ENCODE measurements at places on chromosomes 1 and 21. TPM values are rescaled to one million over a fixed set of nuclear protein-coding genes. Genes with fewer than 3 reads are reported as not detected.

The HORMAD1 gene
- not detected for total RNA-seq

The WDR64 gene
- not detected for total RNA-seq

The KCNK2 gene
- total RNA-seq, result 0.15 TPM

The SLC25A44 gene
- total RNA-seq, result 25.7 TPM

The SLC44A3 gene
- 6.3 TPM for total RNA-seq

The PPFIA4 gene
- total RNA-seq, result 13.7 TPM

The FCGR2B gene
- not detected for total RNA-seq

The SH3D21 gene
- total RNA-seq, result 165 TPM

The KRTAP21-3 gene
- not detected for total RNA-seq

The JMJD4 gene
- total RNA-seq, result 10.0 TPM

The NECTIN4 gene
- total RNA-seq, result not detected

The RPTN gene
- total RNA-seq, result not detected

The CELA2A gene
- not detected for total RNA-seq

- DNase-seq, result peak; percentile 78
- peaks cover 27% of the 10 kb centered on the region for H3K36me3 ChIP-seq
- no peaks in the 10 kb centered on the region for H3K27me3 ChIP-seq
- no peak overlapping the region for H3K4me3 ChIP-seq
- H3K27ac ChIP-seq, result no peak overlapping the region
These were observed 12.5 kb upstream of the GUCA2A start for GRCh38 chr1:42176902-42177519.

GRCh38 chr1:86156566-86157455, at the start of gene COL24A1:
Gene COL24A1, minus strand, starts transcription at chr1:86156772. Its CDS starts 376 bp downstream, at chr1:86156396.
- H3K27me3 ChIP-seq, result peaks cover 67% of the 10 kb centered on the region
- H3K27ac ChIP-seq, result no peak within 1 kb of the TSS
- peak; percentile 92 for DNase-seq
- H3K4me1 ChIP-seq, result no peaks in the 10 kb centered on the region
- H3K4me3 ChIP-seq, result peak within 1 kb of the TSS; percentile 80

DNA sequence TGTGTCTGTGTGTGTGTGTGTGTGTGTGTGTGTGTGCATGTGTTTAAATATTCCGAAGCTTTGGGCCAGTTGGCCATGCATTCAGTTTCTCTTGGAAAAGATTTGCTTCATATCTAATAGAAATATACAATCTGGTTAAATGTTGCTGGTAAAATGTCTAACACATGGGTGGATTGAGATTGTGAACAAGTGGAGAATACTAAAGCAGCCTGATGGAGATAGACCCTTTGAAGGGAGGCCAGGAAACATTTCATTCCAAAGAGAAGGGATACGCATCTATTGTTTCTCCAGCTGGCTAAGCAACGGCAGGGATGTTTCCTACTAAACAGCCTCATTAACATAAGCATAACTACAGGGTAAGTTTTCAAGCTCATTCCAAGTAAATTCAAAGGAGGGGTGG, 257.5 kb upstream of the PTBP2 start:
- H3K4me1 ChIP-seq, result no peaks in the 10 kb centered on the region
- no peak overlapping the region for H3K27ac ChIP-seq

DNA sequence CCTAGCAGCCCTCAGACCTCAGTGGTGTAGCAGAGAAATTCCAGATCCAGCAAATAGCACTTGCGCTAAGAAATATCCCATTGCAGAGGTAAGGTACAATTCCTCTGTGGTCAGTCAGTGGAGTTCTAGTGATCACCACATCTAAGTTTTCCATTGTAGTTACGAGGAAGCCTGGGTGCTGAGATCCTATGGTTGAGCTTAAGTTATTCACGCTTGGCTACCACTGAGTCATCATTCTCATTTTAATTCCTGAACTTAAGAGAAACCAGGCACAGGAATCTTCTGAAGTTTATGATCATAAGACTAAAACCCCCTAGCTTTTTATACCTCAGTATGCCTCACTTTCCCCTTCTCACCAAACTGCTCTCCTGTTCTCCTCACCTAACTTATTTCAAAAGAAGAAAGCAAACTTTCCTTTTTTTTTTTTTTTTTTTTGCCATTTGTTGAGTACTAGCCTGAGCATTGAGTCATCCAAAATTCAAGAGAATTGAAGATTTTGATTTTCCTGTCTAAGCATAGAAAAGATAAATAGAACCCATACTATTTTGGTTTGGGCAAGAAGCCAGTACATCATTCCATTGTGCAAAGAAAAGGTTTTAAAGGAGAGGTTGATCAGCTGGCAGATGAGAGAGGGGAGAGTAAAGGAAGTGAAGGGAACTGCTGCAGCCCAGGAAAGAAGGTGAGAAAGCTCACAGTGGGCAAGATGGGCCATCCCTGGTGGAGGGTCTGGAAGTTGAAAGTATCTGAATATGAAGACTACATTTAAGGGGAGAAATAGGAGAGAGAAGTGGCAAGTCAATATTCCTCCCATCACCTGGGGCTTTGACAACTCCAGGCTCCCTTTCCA, 39.9 kb downstream of the SERBP1 start:
- no peaks in the 10 kb centered on the region for H3K4me1 ChIP-seq
- peaks cover 8% of the 10 kb centered on the region for H3K36me3 ChIP-seq
- no peak overlapping the region for H3K4me3 ChIP-seq
- DNase-seq, result no peak
- no peaks in the 10 kb centered on the region for H3K27me3 ChIP-seq
- no peak overlapping the region for H3K27ac ChIP-seq

DNA sequence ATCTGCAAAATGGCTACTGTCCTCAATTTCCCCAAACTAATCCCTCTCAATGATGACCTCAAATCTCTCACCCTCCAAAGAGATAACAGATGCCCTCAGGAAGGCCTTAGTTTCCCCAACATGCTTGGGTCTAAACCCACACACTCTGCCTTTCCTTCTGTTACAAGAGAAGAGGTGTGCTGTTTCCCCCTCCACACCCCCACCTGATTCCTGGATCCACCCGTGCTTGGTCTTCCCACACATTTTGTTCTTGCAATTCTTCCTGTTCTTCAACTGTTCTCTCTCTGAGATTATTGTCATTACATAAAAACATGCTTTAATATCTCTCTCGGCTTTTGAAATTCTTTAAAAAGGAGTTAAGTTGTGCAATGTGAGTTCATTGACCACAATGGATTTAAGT, 5.7 kb upstream of the CBR3 start:
- no peaks in the 10 kb centered on the region for H3K4me1 ChIP-seq
- H3K27me3 ChIP-seq, result peaks cover 29% of the 10 kb centered on the region
- H3K36me3 ChIP-seq, result no peaks in the 10 kb centered on the region
- no peak overlapping the region for H3K4me3 ChIP-seq
- DNase-seq, result peak; percentile 17

GRCh38 chr1:110060034-110060661, 10.3 kb downstream of the ALX3 start:
- no peak overlapping the region for H3K27ac ChIP-seq
- peaks cover 3% of the 10 kb centered on the region for H3K27me3 ChIP-seq
- peaks cover 45% of the 10 kb centered on the region for H3K36me3 ChIP-seq
- DNase-seq, result peak; percentile 90
- H3K4me3 ChIP-seq, result no peak overlapping the region

DNA sequence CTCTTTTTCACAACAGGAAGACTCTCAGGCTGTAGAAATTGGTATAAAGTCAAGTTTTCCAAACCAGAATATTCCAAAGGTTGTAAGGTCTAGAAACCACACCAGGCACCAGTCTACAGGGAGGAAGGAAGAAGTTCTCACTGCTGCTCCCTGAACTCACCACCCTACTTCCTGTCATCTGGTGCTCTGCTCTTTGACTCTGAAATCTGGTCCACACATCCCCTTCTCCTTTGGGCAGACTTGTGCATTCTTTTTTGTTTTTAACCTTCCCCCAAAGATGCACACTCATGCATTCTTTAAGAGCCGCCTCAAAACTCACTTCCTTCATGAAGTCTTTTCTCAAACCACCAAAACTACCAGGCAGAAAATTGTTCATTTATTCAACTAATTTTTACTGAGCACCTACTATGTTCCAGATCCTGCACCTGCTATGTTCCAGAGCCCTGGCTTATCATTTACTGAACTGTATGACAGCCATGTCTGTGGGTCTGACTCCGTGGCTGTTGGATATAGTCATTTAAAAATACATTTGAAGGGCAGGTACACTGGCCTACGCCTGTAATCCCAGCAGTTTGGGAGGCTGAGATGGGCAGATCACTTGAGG, 30.1 kb upstream of the EPS15 start:
- no peak overlapping the region for H3K4me3 ChIP-seq
- no peaks in the 10 kb centered on the region for H3K27me3 ChIP-seq
- no peak for DNase-seq
- H3K36me3 ChIP-seq, result no peaks in the 10 kb centered on the region
- H3K27ac ChIP-seq, result no peak overlapping the region

- peak; percentile 68 for DNase-seq
- H3K27ac ChIP-seq, result no peak overlapping the region
- no peaks in the 10 kb centered on the region for H3K27me3 ChIP-seq
- H3K4me3 ChIP-seq, result no peak overlapping the region
- H3K36me3 ChIP-seq, result peaks cover 30% of the 10 kb centered on the region
These were observed 6.8 kb downstream of the XKR8 start for GRCh38 chr1:27966402-27967105.

DNA sequence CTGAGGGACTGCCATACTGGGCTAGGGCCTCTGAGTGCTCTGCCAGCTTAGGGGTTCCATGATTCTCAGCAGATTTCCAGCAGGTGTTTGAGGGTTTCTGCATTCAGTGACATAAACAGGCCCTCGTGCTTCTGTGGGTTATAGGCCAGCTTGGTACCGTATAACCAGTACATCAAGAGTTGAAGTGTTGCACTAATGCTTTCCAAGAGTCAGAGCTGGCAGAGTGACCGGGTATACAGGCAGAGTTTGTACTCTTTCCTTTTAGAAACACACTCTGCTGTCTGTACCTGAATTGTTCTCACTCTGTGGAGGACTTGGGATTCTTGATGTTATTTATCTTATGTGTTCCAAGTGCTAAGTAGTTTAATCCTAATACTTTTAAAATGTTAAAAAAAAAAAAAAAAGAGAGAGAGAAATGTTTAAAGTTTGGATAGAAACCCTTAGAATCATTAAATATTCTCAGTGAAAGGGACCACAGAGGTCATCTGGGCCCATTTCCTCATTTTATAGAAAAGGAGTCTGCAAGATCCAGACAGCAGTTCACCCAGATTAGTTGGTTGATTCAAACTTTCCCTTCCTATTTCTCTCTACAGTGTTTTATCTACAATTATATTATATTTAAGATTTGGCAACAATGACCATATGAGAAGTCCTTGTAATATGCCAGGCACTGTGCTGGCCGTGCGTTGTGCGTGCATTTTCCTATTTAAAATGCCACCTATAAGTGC, 325.8 kb downstream of the KIF26B start:
- H3K27ac ChIP-seq, result no peak overlapping the region
- DNase-seq, result no peak
- H3K36me3 ChIP-seq, result no peaks in the 10 kb centered on the region

- no peaks in the 10 kb centered on the region for H3K36me3 ChIP-seq
- H3K27me3 ChIP-seq, result no peaks in the 10 kb centered on the region
- peaks cover 1% of the 10 kb centered on the region for H3K4me1 ChIP-seq
- H3K27ac ChIP-seq, result peak overlapping the region; percentile 24
These were observed 7.9 kb downstream of the ACAP3 start for GRCh38 chr1:1299686-1300351.

GRCh38 chr1:63122079-63122478, 200.3 kb upstream of the FOXD3 start:
- no peak overlapping the region for H3K4me3 ChIP-seq
- H3K36me3 ChIP-seq, result no peaks in the 10 kb centered on the region
- no peaks in the 10 kb centered on the region for H3K27me3 ChIP-seq
- no peak overlapping the region for H3K27ac ChIP-seq

DNA sequence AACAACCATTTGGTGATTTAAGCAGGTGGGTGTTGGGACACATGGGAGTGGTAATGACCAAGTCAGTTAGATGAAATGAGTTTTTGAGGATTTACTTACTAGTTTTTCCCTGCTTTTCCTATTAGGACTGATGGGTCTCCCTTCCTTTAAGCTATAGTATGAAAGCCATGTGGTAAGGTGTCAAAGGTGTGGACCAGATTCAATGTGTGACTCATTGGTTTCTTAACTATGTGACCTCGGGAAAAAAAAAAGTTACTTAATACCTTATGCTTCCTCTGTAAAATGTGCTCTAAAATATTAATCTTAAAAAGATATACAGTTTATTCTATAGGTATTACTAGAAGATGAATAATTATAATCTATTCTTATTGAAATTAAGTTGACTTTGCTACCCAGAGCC, 93.7 kb downstream of the DUSP10 start:
- no peaks in the 10 kb centered on the region for H3K27me3 ChIP-seq
- H3K27ac ChIP-seq, result no peak overlapping the region
- no peak overlapping the region for H3K4me3 ChIP-seq
- no peak for DNase-seq
- no peaks in the 10 kb centered on the region for H3K4me1 ChIP-seq

GRCh38 chr1:109632671-109633346, 13.2 kb downstream of the AMPD2 start:
- H3K27ac ChIP-seq, result peak overlapping the region; percentile 32
- peaks cover 6% of the 10 kb centered on the region for H3K4me1 ChIP-seq
- no peak overlapping the region for H3K4me3 ChIP-seq
- peak; percentile 44 for DNase-seq
- H3K27me3 ChIP-seq, result no peaks in the 10 kb centered on the region

- no peak for DNase-seq
- no peaks in the 10 kb centered on the region for H3K27me3 ChIP-seq
- peaks cover 33% of the 10 kb centered on the region for H3K36me3 ChIP-seq
- H3K4me1 ChIP-seq, result peaks cover 11% of the 10 kb centered on the region
These were observed 15.3 kb upstream of the SRSF4 start for GRCh38 chr1:29196863-29197589.

- no peak overlapping the region for H3K4me3 ChIP-seq
- no peaks in the 10 kb centered on the region for H3K27me3 ChIP-seq
- no peaks in the 10 kb centered on the region for H3K36me3 ChIP-seq
- DNase-seq, result no peak
- no peak overlapping the region for H3K27ac ChIP-seq
These were observed 47.5 kb downstream of the ROR1 start for GRCh38 chr1:63821091-63822005.

- peak; percentile 67 for DNase-seq
- no peak overlapping the region for H3K27ac ChIP-seq
- no peak overlapping the region for H3K4me3 ChIP-seq
- H3K4me1 ChIP-seq, result peaks cover 8% of the 10 kb centered on the region
These were observed 53.1 kb upstream of the HMCN1 start for GRCh38 chr1:185681034-185681633.

GRCh38 chr1:167797015-167797414, 75.2 kb downstream of the MPZL1 start:
- H3K4me1 ChIP-seq, result peaks cover 8% of the 10 kb centered on the region
